SK-N-DZ (cell line): ENCODE measurements at places on chromosomes 1 and 21.

GRCh38 chr1:231929311-231929710 is 302.7 kb downstream of the DISC1 start:
- DNase-seq: peak; percentile 33

DNA sequence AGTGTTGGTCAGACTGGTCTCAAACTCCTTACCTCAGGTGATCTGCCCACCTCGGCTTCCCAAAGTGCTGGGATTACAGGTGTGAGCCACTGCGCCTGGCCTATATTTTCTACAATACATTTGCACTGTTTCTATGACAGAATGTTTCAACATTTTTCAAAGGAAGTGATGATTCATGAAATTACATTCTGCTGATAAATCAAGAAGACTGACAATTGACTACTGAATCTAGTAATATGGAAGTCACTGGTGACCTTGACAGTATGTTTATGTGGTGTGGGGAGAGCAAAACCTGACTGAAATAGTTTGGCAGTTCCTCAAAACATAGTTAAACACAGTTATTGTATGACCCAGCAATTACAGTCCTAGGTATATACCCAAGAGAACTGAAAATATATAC is 18.1 kb downstream of the LRIF1 start:
- DNase-seq: no peak

DNA sequence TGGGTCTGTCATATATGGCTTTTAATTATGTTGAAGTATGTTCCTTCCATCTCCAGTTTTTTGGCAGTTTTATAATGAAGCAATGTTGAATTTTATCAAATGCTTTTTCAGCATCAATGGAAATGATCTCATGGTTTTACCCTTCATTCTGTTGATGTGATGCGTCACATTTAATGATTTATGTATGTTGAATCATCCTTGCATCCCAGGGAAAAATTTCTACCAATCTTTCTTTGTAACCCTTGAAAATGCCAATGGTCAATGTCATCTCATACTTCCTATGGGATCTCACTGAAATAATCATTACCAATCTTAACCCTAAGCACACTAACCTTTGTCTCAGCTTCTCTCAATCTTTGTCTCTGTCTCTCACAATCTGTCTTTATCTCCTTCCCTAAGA is 1004.0 kb downstream of the KCNT2 start:
- DNase-seq: no peak

- DNase-seq: no peak
Observed at GRCh38 chr21:37848721-37849490, 67.4 kb downstream of the KCNJ6 start.

GRCh38 chr1:37845786-37846185 is 13.6 kb downstream of the MTF1 start:
- no peak for DNase-seq

DNA sequence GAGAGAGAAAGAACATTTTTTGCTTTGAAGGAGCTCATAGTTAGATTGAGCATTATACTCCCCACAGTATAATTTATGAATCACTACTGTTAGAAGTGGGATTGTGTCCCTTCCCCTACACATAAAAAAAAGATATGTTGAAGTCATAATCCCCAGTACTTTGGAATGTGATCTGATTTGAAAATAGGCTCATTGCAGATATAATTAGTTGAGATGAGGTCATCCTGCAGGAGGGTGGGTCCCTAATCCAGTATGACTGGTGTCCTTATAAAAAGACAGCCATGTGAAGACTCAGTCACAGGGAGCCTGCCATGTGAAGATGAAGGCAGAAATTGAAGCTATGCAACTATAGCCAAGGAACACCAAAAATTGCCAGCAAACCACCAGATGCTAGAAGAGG is 76.4 kb downstream of the TGFB2 start:
- no peak for DNase-seq

DNA sequence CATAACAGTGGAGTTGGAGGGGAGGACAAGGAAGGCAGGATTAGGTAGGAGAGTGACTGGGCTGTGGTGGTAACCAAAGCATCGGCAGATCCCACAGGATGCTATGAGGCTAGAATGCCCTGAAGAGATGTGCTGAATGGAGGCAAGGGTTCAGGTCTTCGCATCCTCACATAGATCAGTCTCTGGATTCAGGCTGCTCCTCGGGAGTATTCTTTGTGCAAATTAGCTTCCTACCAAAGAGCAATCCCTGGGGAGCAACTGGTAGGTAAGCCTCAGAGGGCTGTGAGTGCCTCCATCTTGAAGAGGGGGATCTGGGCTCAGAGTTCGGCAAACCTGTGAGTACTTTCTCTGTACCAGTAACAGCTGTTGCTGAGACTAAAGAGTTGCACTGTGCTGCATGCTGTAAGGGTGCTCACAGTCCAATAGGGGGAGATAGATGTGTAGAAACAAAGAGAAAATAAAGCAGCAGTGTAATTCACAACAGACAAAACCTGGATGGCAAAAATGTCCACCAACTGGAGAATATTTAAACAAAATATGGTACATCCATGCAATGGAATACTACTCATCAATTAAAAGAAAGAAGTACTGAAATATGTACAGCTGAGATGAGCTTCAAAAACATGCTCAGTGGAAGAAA is 322.4 kb upstream of the DEPDC1 start:
- DNase-seq: peak; percentile 28
